ENCODE measurements at places on chromosomes 4 and X.

GRCh38 chr4:188032583-188032982 is 37.0 kb downstream of the ZFP42 start:
- DNase-seq, result no peak

DNA sequence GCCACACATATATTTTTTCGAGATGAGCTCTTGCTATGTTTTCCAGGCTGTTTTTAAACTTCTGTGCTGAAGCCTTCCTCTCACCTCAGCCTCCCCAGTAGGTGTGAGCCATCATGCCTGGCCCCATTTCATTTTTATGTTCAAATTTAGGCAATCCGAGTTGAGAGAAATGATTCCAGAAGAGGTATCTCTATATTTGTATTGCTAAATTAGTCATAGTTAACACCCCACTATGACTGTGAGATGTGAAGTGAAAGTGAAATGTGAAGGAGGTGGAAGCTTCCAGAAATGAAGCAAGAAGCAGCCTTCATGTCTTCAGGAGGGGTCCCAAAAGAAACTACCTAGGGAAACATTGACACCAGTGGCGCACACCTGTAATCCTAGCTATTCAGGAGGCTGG is 17.7 kb downstream of the APELA start:
- DNase-seq, result no peak

GRCh38 chrX:119809185-119809666 is 17.8 kb upstream of the RPL39 start:
- no peak for DNase-seq

DNA sequence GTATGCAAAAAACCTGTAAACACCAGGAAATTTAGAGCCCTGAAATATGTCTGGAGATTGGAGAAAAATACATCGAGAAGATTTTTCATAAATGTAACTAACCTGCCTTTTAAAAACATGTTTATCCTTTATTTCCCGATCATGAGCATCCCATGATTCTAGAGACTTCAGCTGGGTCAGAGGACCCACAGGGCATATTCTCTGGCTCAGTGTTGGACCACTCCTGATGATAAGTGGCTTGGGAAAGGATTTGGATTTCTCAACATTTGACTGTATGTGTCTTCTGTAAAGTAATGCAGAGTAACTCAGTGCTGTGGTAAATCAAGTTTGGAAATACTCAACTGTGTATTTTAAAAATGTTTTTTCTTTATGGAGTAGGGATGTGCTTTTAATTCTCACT is 40.0 kb upstream of the ANK2 start:
- DNase-seq, result no peak

- no peak for DNase-seq
Observed at GRCh38 chr4:114997576-114998247, 115.7 kb downstream of the NDST4 start.

DNA sequence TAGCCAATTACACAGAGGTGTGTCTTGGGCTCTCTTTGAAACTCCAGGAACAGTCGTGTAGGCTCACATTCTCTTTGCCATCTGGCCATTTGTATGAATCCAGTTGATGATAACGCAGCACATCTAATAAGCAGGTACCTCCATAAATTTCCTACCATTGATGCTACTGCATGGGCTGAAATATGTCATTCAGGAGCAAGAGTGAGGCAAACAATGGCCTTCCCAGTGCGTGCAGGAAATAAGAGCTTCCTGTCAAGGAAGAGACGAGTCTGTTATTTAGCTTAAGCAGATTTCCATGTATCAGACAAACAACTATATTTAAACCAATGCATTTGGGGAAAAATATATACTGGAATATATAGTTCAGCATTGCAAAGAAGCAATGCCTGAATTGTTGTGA is 102.1 kb upstream of the MXRA5 start:
- DNase-seq, result no peak

- DNase-seq, result peak; percentile 20
Observed at GRCh38 chr4:121696170-121696580, 605 bp downstream of the ANXA5 start.

DNA sequence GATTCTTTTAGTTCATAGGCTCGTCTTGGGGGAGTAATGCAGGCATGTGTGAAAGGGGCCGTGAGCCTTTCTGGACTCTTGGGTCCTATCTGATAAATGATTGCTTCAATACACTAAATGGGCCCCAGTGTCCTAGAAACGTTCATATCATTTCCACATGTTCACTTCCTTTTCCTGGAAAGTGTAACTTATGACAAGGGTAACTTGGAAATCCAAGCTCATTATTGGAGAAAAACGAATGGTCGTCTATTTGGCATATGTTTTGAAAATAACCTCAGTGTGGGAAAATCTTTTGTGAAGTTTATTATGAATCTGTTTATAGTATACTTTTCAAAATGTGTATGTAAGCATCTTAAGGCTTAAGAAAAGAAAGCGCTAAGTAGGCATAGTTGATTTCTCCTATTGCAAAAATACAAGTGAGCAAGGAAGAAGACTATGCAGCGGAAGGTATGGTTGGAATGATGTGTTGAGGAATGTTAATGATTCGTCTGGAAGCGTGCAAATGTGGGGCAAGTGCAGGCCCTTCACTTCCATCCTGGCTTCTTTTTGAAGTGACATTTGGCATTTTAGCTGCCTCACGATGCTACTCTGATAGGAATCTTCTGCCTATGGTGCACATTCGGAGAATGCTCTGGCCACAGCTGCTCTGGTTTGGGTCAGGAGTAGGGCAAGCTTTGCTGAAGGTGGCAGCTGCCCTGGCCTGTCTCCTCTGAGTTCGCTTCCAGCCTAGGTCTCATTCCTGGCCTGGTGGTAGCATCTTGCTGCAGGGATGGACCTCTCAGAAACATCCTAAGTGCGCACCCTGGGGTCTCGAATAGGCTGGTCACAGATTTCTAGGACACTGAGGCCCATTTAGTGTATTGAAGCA is 49.5 kb upstream of the STOX2 start:
- DNase-seq, result no peak

DNA sequence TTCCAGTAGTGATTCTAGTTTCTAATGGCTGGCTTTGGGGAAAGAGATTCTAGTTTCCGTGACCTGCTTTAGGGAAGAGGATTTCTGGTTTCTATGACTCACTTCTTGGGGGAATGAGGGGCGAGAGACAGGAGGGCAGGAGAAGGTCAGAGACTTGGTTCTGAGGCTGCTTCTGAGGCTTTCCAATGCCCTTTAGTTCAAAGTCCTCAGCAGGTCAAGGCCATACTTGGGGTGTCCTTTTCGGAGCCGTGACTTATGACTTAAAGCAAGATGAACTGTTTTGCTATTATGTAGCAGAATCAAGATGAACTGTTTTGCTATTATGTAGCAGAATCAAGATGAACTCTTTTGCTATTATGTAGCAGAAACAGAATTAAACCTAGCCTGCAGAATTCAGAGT is 52.2 kb upstream of the TLR3 start:
- DNase-seq, result no peak

DNA sequence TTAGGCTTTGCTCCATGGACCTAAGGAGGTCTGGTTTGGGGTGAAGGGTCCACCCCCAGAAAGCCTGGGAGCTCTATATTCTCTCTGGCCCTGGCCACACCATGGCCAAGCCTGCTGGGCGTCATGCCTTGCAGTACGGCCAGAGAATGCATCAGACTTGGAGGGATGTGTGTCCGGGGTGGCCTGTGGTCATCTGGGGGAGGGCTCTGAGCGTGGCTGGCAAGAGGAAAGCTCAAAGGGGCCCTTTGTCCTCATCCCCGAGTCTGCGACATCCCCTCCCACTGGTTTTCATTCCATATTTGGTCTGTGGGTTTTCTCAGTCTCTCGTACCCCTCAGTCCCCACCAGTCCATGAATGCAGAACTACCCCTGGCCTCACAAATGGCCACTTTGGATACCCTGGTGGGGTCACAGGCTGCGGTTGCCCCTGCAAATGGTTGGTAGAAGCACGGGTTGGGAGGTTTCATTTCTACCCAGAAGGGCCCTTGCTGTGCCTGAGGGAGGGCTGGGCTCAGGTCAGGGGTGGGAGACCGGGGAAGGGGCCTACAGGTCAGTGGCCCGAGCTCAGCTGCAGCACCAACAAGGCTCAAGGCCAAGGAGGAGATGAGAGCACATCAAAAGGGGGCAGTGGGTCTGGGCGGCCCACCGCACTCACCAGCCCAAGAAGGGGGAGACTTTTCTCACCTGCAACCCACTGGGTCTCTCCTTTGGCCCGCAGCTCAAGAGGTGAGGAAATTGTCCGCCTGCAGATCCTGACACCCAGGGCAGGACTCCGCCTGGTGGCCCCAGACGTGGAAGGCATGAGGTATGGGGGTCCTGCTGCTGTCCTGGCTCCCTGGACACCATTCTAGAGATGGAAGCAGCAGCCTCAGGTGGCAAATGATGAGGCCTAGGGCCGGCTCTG is 30.2 kb downstream of the ZNF185 start:
- DNase-seq, result no peak

DNA sequence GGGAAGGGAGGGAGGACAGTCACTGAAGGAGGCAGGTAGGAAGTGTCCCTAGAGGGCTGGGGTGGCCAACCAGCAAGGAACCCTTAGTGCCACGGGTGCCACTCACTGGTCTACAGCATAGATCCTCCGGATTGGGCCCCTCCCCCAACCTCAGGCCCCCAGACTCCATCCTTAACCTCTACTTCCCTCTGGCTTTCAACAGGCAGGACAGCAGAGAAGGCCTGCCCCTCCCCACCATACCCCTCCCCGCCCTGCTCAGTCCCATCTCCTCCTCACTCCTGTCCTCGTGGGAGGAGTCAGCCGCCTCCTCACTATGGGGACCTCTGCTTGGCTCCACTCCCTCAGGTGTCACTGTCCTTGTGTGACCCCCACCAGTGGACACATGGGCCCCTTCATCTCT is 77.7 kb upstream of the PSAPL1 start:
- DNase-seq, result no peak

DNA sequence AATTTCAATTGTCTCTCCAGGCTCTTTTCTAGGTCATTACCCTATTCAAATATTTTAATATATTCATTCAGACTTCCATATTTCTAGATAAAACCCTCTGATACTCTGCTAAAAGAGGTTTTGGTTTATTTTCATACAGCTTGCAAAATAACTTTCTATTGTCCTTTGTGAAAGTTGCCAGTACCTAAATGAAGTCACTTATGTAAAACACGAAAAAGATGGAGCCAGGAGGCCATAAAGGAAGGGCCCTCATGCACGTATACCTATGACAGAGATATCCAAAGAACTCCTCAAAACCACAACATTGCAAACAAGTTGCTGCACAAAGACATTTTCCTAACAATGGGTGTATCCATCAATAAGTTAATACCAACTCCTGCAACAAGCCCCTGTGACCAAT is 25.7 kb upstream of the ELOVL6 start:
- no peak for DNase-seq

DNA sequence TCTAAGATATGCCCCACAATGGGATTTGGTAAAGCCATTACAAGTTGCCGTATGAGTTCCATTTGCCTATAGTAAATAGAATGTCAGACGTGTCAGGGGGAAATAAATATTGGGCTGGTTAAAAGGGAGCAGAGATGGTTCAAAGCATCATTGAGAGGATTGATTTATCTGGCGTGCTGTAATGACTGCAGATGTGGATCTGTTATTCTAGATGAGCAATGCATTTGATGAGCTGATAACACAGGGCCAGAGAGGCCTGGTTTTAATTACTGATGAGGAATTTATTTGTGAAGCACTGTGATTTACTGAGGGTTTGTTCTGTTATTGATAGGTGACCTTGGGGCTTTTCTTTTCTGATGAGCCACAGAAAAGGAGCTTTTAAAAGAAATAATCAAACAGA is 62.5 kb downstream of the DACH2 start:
- no peak for DNase-seq

DNA sequence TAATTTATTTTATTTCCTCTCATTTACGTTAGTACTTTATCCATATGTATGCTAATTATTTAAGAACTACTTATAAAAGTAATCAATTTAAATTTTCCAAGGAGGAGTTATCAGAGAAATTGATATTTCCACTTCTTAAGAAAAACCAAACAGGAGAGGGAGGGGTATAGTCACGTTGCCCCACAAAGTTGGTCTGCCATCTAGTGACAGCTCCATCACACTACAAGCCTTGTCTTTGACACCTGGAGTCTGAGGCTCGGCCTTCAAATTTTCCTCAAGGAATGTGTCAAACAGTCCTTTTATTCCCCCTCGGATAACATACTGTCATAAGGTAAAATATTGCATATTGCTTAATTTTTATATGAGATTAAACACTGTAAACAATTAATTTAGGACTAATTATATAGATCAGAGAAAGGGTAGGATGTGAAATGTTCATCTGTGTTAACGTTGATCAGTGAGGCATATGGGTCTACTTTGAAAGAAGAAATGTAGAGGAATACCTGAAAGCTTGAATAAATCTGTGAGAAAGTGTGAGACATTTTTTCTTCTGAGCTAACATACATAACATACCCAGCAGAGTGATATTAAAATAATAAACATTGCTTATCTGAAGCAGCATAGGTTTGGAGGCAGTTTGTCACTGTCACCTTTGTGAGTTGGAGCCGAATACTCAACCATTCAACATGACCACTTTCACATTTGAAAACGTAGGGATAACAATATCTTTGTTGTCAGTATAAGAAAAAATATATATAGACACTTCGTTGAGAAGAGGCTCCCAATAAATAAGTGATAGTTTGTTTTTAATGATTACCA is 114.4 kb downstream of the GLRA3 start:
- DNase-seq, result no peak

GRCh38 chr4:53852343-53852742 is 212.1 kb downstream of the CHIC2 start:
- DNase-seq, result no peak

DNA sequence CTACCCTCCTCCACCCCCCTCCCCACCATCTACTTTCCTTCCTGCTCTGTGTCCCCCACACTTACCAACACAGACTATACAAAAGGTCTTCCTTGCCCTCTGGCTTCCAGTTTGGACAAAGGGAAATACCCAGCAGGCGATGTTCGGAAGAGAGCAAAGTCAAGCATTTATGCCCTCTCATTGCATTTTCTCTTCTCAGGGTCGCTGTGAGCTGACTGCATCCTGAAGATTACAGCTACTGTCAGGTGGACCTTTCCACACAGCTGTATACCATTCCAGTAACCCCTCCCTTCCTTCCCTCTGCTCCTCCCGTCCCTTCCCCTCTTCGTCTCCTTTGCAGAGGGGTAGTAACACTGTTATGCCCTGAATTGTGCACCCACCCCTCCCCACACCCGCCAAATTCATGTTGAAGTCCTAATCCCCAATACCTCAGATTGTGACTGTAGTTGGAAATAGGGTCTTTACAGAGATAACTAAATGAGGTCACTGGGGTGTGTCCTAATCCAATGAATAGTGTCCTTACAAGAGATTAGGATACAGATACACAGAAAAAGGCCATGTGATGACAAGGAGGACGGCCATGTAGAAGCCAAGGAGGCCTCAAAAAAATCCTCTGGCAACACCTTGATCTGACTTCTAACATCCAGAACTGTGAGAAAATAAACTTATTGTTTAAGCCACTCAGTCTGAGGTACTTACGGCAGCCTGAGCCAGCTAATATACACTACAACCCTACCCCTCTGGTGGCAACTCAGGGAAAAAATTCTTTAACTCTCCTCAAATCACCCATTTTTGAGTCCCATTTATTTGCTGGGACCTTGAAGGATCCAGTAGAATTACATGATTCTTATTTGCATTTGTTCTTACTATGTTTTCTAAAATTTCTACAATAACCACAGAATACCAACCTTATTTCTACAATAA is 11.7 kb downstream of the MORF4L2 start:
- no peak for DNase-seq

All from T-helper 2 cell (primary cell).